ENCODE measurements at places on chromosomes 3 and 15. TPM values are rescaled to one million over a fixed set of nuclear protein-coding genes. Genes with fewer than 3 reads are reported as not detected.

The TIGIT gene
- not detected for total RNA-seq

The NME9 gene
- total RNA-seq: not detected

The TEX55 gene
- total RNA-seq: not detected

The FGF7 gene
- 0.05 TPM for total RNA-seq

DNA sequence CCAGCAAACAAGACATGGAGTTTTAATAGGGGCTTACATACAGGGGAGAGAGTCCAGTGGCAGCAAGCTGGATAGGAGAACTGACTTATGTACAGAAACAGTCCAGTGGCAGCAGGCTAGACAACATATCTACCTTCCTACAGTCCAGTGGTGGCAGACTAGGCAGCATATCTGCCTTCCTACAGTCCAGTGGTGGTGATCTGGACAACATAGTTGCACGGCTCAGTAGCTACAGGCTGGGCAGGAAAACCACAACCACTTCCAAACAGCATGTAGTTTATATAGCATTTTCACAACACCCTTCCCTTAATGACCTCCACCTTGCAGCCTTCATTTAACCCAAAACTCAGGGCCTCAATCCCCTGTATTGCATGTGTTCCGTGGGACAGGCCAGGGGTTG lies 181.3 kb upstream of the EIF1B start:
- H3K27ac ChIP-seq: no peak overlapping the region
- no peaks in the 10 kb centered on the region for H3K27me3 ChIP-seq
- DNase-seq: no peak

- H3K27ac ChIP-seq: no peak overlapping the region
- H3K4me3 ChIP-seq: no peak overlapping the region
- peaks cover 7% of the 10 kb centered on the region for H3K4me1 ChIP-seq
- H3K27me3 ChIP-seq: no peaks in the 10 kb centered on the region
- H3K36me3 ChIP-seq: no peaks in the 10 kb centered on the region
Observed at GRCh38 chr3:66585520-66586095, 84.8 kb upstream of the LRIG1 start.

The NTRK3 gene
- total RNA-seq: not detected

DNA sequence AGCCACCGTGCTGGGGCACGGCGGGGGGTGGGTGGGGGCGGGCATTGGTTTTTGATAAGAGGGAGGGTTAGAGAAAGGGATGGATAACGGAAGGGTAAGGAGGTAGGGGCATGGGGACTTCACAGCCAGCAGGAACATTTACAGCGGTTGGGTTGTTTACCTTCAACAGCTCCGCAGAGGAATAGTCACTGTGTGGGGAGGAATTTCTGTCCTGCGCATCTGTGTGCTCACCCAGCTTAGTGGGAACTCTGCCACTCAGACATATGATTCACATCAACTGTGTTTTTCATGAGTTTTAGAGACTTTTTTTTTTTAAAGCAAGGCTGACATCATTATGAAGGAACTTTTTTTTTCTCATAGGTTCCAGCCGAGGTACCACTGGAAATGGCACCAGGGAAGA lies 19.6 kb downstream of the CHRD start:
- no peak overlapping the region for H3K4me3 ChIP-seq
- peak; percentile 23 for DNase-seq
- peaks cover 36% of the 10 kb centered on the region for H3K27me3 ChIP-seq
- H3K27ac ChIP-seq: no peak overlapping the region

The PLCB2 gene
- 0.15 TPM for total RNA-seq
